ENCODE measurements at places on chromosomes 12 and 14.

- no peak for DNase-seq
Observed at GRCh38 chr12:57459750-57460467, at the start of gene GLI1. Gene GLI1, plus strand, starts transcription at chr12:57459785. Its CDS starts 3,907 bp downstream, at chr12:57463692.

DNA sequence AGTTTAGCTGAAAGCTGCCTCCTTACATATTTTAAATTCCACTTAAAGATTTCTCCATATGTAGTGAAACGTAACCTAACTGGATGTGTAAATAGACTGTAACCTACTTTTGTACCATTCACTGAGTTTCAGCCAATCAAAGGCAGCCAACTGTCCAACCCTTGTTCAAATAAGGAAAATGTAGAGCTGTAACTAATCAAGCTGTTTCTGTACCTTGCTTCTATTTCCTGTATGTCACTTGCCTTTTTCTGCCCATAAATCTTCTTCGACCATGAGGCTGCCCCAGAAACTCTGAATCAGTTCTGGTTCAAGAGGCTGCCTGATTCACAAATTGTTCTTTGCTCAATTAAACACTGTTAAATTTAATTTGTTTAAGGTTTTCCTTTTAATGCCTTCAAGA, 6.3 kb downstream of the SLC7A8 start:
- no peak for DNase-seq

- DNase-seq: no peak
Observed at GRCh38 chr12:90029317-90029716, 320.7 kb upstream of the ATP2B1 start.

DNA sequence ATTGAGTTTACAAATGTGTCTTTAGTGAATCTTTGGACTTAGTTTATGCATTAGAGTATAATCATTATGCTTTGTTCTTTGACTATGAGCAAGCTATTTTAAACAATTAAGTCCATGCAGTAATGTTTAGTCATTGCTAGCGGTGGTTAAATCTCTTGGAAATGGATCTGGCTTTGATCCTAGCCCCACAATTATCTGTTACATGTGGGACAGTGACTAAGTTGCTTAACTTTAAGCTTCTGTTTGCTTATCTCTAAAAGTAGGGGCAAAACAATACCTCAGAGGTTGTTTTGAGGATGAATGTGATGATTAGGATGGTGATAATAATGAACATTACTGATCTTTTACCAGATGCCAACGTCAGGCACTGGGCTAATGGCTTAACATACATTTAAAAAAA, 124.2 kb downstream of the NPAS3 start:
- no peak for DNase-seq

- no peak for DNase-seq
Observed at GRCh38 chr12:103881261-103881660, 40.2 kb upstream of the NT5DC3 start.

- no peak for DNase-seq
Observed at GRCh38 chr12:104825408-104825807, 132.7 kb downstream of the SLC41A2 start.

GRCh38 chr14:69750495-69750894, 16.4 kb upstream of the SRSF5 start:
- no peak for DNase-seq

- DNase-seq: no peak
Observed at GRCh38 chr12:129200576-129200975, 347.3 kb downstream of the GLT1D1 start.

DNA sequence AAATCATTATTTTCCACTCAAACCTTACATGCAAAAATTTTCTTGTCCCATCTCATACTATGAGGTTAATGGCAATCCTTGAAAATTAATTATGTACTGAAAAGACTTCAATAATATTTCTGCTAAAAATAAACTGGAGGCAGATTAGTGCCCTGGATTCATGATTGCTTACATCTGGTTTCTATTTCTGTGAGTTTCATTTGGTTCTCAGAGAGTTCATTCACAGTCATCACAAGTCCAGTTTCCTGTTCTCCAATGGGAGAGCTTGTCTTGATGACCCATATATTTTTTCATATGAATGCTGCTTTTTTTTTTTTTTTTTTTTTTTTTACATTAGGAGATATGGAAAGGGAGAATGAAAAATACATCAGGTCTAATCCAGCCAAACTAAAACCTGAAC, 6.6 kb upstream of the PTHLH start:
- no peak for DNase-seq

DNA sequence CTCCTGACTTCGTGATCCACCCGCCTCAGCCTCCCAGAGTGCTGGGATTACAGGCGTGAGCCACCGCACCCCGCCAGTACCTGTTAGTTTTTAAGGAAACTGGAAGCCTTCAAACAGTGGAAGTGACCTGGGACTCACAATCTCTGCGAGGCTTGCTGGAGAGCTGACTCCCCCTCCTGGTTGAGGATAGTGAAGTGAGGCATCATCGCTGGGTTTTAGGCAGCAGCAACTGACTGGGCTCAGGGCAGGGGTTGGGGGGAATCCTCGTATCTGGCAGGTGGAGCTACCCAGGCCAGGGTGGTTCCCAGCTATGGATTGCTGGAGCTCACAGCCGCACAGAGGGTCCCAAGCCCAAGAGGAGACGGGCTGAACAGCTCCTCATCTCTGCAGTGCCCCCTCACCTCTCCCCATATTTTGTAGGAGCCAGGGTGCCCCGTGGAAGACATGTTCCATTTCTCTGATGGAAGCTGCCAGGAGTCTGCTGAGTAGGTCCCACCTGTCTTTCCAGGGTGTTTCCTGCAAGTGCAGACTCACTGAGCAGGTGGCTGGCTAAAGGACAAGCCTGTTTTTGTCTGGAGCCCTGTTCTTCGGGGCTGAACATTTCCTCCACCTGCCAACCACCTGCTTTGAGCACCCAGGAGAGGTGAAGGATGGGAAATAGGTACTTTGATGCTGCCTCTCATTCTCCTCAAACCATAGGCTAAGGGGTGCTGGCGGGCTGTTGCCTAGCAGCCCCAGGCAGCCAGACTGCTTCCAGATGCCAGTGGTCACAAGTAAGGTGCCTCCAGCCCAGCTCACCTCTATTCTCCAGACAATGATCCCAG, 3.1 kb downstream of the AVIL start:
- DNase-seq: no peak

DNA sequence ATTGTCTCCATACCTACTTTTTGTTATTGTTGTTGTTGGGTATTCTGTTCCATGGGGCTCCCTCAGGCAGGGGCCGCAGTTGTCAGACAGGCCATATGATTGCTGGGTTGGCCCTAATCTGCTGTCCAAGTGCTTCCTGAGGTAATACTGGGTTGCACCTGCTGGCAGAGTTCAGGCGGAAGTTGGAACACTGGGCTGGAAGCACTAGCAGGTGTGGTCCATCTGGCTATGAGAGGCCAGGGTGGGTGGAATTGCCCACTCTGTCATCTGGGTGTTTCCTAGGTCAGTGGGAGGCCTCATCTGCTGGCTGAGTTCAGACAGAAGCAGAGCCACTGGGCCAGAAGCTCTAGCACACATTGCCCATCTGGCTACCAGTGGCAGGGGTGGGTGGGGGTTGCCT, 81.3 kb upstream of the NID2 start:
- DNase-seq: no peak

DNA sequence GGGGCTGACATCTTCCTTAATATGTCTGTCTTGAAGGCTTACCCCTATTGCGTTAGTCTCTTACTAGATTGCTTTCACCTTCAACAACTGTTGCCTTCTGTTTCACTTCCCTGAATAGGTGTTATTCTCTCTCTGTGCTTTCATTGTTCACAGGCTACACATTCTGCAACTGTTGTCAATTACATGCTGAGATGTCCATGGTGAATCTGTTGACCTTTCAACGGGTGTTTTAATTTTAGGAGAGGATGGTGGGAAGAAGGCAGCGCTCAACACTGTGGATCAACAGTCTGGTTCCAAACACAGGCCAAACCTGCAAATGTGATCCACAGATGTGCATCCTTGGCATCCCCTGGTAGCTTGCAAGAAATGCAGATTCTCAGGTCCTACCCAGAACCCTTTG, 101.9 kb downstream of the DACT1 start:
- DNase-seq: no peak

GRCh38 chr14:84490081-84490480, 1039.9 kb upstream of the FLRT2 start:
- no peak for DNase-seq

GRCh38 chr14:72925815-72926291, 411 bp upstream of the DCAF4 start:
- DNase-seq: no peak

DNA sequence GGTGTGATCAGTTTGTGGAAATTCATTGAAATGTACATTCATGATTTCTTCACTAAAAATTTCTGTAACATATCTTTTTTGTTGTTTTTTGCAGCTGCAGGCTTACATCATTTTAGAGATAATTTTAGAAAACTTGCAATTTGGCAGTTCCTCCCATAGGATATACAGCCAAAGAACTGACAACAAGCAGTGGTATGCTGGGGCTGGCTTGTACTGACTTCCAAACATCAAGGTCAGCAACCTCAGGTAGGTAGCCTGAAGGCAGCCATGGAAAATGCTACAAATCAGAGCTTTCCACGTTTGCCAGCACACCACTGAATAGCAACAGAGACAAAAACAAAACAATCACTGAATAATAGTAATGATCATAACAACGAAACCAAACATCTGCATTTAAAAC, 21.2 kb downstream of the TRIM9 start:
- no peak for DNase-seq

GRCh38 chr12:114500775-114501473, 95.0 kb upstream of the TBX5 start:
- no peak for DNase-seq

GRCh38 chr14:42187846-42188245, 581.2 kb downstream of the LRFN5 start:
- no peak for DNase-seq

GRCh38 chr12:108342985-108343384, 3.9 kb upstream of the CMKLR1 start:
- no peak for DNase-seq

GRCh38 chr12:20140751-20141150, 227.6 kb upstream of the PDE3A start:
- no peak for DNase-seq

DNA sequence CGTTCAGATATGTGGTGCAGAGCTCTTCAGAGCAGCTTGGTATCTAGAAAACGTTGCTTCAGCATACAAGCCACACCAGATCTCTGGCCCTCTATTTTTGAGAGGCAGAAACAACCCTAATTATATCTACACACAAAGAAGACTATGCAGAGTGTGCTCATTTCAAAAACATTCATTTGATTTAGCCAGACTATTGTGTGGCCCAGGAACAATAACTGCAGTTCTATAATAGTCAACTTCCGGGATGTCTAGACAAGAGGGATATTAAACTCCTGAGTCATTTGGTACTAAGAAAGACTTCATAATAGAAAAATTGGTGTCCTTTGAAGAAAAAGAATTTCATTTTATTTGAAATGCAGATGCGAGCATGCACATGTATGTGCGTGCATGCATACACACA, 153.8 kb downstream of the PELI2 start:
- DNase-seq: no peak

GRCh38 chr14:73829526-73830431, 21.9 kb upstream of the PTGR2 start:
- no peak for DNase-seq

DNA sequence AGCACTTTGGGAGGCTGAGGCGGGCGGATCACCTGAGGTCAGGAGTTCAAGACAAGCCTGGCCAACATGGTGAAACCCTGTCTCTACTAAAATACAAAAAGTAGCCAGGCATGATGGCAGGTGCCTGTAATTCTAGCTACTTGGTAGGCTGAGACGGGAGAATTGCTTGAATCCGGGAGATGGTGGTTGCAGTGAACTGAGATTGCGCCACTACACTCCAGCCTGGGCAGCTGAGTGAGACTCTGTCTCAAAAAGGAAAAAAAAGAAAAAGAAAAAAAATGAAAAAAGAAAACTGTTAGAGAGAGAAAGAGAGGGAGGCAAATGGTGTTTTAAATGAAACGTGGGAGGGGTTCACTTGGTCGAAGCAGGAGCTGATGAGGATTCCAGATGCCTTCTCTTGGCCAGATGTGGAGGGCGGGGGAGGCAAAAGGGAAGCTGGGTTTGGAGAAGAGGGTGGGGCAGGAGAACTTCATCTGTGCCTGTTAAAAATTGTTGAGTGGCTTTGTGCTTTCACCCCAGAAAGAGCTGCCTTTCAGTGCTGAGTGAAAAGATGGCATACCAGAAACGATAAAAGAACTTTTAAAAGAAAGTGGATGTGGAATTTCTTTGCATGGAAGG, 1.1 kb downstream of the EMP1 start:
- DNase-seq: no peak

DNA sequence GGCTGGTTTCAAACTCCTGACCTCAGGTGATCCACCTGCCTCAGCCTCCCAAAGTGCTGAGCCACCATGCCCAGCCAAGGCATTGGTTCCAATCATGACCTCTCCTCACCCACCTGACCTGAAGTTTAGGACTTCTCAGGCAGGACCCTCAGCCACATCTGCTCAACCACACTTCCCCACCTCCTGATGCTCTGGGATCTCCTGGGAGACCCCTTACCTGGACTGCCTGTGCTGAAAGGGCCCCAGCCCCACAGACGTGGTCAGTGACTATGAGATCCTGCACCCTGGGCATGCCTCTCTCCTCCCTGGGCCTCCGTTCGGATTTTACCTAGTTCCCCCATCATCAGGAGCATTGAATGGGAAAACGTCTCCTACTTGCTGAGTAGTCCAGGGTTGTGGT, 18.0 kb downstream of the GSC start:
- no peak for DNase-seq

DNA sequence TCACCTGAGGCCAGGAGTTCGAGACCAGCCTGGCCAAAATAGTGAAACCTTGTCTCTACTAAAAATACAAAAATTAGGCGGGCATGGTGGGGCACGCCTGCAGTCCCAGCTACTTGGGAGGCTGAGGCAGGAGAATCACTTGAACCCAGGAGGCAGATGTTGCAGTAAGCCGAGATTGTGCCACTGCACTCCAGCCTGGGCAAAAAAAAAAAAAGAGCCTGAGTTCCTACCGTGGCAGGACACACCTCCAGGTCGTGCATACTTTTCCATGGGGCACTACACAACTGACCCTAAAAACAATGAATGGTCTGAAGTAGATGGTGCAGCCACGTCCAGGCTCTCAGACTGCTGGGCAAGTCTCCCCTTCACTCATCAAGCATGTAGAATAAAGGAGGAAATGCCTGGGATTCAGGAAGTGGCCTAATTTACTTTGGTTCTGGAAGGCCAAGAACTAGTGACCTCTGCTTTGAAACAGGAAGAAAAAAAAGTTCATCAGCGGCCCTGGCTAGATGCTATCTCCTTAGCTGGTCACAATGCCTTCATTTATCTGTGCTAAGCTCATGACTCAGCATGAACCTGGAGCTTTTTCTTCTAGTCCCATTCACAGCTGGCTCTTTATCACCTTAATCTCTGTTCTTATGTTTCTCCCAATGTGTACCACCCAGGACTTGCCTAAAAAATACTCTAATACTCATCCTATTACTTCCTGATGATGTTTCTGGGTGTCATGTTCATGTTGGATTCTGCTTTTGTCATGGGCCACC, 55.8 kb upstream of the OR6J1 start:
- no peak for DNase-seq

- DNase-seq: no peak
Observed at GRCh38 chr12:49109641-49110463, 795 bp downstream of the LMBR1L start.

GRCh38 chr12:112352921-112353320, 29.3 kb downstream of the HECTD4 start:
- DNase-seq: no peak

GRCh38 chr14:96105926-96106441, 66.8 kb downstream of the C14orf132 start:
- DNase-seq: no peak

GRCh38 chr14:32738206-32738871, 200.3 kb upstream of the NPAS3 start:
- no peak for DNase-seq

- DNase-seq: no peak
Observed at GRCh38 chr12:122395319-122395718, 27.1 kb downstream of the CLIP1 start.

All from hippocampal formation (tissue), 2 donors.